ENCODE measurements at places on chromosomes 3 and 15.

GRCh38 chr15:90513448-90513847 is 16.3 kb upstream of the CRTC3 start:
- no peaks in the 10 kb centered on the region for H3K4me1 ChIP-seq
- DNase-seq, result no peak
- no peak overlapping the region for H3K4me3 ChIP-seq
- H3K27me3 ChIP-seq, result no peaks in the 10 kb centered on the region
- no peak overlapping the region for H3K27ac ChIP-seq

DNA sequence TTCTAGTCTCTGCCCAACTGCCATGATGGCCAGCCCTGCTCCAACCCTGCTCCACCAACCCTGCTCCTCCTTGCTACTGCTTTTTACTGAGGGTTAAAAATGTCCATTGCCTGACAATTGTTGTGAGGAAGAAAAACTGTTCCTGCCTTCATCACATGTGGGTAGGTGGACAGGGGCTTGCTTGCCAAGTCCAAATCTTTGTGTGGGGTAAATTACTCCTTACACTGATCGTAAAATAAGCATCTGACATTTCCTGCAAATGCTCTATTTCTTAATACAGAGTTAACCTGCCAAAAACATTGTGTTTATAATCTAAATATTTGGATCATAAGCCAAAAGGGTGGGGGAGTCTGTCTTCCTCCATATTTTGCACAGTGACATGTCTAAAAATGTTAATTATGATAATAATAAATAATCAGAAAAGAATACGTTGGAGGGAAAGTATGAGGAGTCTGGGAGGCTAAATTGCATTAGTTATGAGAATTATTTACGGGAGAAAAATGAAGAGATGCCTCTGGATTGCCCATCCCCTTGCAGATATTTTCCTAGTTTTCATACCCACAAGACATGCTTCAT is 242.5 kb upstream of the TBL1XR1 start:
- H3K4me1 ChIP-seq, result peaks cover 9% of the 10 kb centered on the region
- no peak for DNase-seq
- H3K27me3 ChIP-seq, result no peaks in the 10 kb centered on the region
- H3K4me3 ChIP-seq, result no peak overlapping the region
- no peak overlapping the region for H3K27ac ChIP-seq

DNA sequence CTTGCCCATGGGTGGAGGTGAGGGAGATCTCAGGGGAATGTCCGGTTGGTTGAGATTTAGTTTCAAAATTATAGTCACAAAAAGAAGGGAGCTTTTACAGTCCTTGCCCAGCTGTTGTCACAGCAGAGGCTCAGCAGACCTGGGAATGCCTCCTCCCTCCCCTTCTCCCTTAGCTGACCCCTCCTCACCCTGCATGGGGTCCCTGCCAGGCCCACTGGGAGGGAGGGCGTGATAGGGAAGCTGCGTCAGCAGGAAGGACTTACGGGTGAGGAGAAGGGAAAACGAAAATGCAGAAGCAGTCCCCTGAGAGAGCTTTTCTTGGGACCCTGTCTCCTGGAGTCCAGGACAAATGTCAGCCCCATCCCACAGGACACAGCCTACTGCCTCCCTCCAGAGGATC is 18.9 kb downstream of the SCN5A start:
- DNase-seq, result no peak
- no peaks in the 10 kb centered on the region for H3K4me1 ChIP-seq
- no peaks in the 10 kb centered on the region for H3K36me3 ChIP-seq
- no peak overlapping the region for H3K4me3 ChIP-seq

DNA sequence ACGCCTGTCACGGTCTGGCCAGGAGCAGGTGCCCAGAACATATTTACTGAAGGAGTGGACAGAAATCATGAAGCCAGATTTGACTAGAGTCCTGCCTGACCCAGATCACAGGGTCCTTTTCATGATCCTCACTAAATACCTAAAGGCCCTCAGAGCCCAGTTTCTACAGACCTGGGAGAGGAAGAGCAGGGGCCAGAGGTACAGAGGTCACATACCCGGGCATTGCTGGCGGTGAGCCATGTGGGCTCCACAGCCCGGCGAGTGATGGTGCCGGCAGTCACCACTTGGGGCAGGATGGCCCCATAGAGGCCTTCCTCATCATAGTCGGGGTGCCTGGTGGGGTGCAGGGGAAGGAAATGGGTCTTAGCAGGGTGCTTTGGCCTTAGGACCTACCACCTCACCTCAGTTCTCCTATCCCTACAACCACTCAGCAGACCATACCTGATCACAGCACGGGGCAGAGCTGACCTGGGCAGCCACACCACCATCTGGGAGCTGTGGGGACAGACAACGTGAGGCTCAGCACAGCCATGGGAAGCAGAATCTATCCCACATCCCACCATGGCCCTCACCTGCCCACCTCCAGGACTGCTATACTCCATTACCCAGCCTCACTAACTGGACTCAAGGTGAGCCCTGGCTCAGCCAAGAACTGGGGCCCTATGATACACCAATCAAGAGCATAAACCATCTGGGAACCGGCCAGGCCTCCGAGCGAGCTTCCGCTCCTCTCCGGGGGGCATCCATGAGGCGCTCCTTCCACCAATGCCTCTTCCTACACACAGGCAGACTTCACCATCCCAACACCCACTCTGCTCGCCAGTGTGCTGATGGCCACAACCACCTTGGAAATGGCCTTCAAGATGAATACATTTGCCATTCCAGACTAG is 12.9 kb downstream of the POLG start:
- peaks cover 98% of the 10 kb centered on the region for H3K36me3 ChIP-seq
- no peak overlapping the region for H3K4me3 ChIP-seq
- no peak overlapping the region for H3K27ac ChIP-seq
- DNase-seq, result no peak

DNA sequence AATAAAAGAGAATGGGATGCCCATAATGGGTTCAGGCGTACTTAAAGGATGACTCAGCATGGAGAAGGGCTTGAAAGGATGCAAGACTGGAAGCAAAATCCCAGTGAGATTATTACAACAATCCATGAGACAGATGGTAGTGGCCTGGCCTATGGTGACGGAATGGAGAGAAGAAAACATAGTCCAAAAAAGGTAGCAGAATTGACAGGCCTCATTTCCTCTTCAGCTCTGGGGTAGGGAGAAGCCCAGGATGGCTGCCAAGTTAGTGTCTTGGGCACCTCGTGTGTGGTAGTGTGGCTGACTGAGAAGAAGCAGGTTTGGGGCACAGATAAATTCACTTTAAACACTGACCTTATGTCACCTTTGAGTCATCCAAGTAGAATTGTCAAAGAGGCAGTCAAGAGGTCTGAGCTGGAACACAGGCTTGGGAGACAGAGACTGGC is 18.1 kb downstream of the MB21D2 start:
- peaks cover 39% of the 10 kb centered on the region for H3K4me1 ChIP-seq
- H3K27ac ChIP-seq, result peak overlapping the region; percentile 82
- no peak for DNase-seq
- H3K27me3 ChIP-seq, result no peaks in the 10 kb centered on the region

GRCh38 chr3:188756241-188756640 is 415.5 kb upstream of the TPRG1 start:
- peaks cover 12% of the 10 kb centered on the region for H3K4me1 ChIP-seq
- H3K27ac ChIP-seq, result no peak overlapping the region
- no peaks in the 10 kb centered on the region for H3K27me3 ChIP-seq
- no peak overlapping the region for H3K4me3 ChIP-seq
- DNase-seq, result no peak

GRCh38 chr3:32480604-32481003 is 22.0 kb downstream of the CMTM6 start:
- H3K27ac ChIP-seq, result no peak overlapping the region
- peaks cover 28% of the 10 kb centered on the region for H3K36me3 ChIP-seq
- DNase-seq, result no peak
- H3K4me3 ChIP-seq, result no peak overlapping the region
- H3K27me3 ChIP-seq, result no peaks in the 10 kb centered on the region

GRCh38 chr3:131630097-131630496 is 127.3 kb upstream of the MRPL3 start:
- H3K36me3 ChIP-seq, result no peaks in the 10 kb centered on the region
- no peaks in the 10 kb centered on the region for H3K4me1 ChIP-seq
- no peak overlapping the region for H3K4me3 ChIP-seq
- DNase-seq, result no peak

All from RWPE2 (cell line).